ENCODE measurements at places on chromosomes 6 and 20.
A peak's percentile ranks its signal among the peaks of the same experiment; 100 is the strongest.

GRCh38 chr6:40848868-40849514 lies 190.0 kb downstream of the UNC5CL start:
- no peak for DNase-seq

GRCh38 chr6:42239736-42240375 lies 22.2 kb upstream of the MRPS10 start:
- peak; percentile 72 for DNase-seq

- no peak for DNase-seq
Measured at GRCh38 chr6:79373880-79374279, 139.4 kb upstream of the HMGN3 start.

GRCh38 chr6:42434237-42434636 lies 17.5 kb downstream of the TRERF1 start:
- DNase-seq = no peak

DNA sequence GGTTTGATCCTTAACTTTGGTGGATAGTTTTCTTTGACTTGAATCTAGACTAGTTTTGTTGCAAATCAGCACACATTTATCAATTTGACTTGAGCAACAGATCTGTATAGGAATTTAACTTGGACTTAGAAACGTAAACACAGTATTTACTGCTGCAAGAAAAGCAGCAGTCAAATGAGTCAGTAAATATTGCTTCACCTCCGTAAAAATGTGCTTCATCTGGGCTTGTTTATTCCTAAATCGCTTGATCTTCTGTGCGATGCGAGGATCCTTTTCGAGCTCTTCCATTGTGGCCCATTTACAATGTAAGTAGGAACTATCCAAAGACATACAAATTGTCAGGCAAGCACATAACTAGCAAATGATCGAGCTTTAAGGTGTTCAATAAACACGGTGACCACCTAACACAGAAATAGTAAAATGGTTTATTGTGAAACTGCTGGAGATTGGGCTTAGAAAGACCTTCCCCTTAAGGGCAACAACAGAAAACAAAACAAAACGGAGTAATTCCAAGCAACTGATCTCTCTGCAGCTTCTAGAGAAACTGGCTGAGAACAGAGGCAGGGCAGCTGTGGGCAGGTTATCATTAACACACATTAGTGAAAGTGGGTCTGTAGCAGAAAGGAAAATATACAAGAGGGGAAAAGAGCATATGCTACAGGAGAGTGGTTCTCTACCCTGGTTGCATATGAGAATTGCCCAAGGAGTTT lies 120.8 kb downstream of the CHD6 start:
- DNase-seq = no peak

GRCh38 chr6:128500014-128500413 lies 20.4 kb downstream of the PTPRK start:
- no peak for DNase-seq

DNA sequence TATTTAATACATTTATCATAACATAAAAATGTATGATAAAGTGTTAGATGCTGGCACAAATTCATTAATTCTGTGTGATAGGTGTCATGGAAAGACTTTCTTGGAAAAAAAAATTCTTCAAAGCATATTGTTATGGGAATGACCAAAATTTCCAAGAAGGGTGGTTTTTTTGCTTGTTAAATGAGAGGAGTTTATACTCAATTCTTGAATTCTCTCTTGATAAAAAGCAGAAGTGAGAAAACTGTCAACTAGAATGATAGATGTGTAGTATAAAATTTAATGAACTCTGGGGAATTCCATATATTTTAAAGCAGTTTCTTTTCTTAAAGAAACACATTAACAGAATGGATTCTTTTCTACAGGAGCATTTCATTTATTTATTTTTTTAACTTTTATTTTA lies 62.0 kb upstream of the SNAP91 start:
- no peak for DNase-seq

GRCh38 chr20:62780204-62780603 lies 16.1 kb upstream of the MRGBP start:
- DNase-seq = no peak

DNA sequence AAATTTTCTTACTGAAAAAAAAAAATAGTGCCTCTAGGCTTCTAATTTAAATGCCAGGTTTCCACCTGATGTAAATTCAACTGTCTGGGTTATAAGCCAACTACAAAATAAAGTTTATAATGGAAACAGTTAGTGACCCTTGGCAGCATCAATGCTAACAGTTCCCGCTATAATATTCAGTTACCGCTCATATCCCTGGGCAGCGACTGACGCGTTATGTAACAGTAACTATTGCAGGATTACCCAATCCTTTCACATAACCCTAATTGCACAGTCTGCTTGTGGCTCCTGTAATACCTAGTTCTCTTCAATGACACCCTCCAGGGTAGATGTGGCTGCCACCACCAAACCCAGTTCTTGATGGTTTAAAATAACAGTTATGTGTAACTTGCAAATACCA lies 208.6 kb downstream of the MOXD1 start:
- no peak for DNase-seq

GRCh38 chr20:2890742-2891141 lies 17.5 kb downstream of the PTPRA start:
- peak; percentile 60 for DNase-seq

- no peak for DNase-seq
Measured at GRCh38 chr6:69408886-69409285, 387.9 kb downstream of the LMBRD1 start.

- no peak for DNase-seq
Measured at GRCh38 chr20:9269280-9269971, 200.5 kb downstream of the PLCB4 start.

GRCh38 chr6:12957321-12958051 lies 240.9 kb downstream of the PHACTR1 start:
- DNase-seq = peak; percentile 9

DNA sequence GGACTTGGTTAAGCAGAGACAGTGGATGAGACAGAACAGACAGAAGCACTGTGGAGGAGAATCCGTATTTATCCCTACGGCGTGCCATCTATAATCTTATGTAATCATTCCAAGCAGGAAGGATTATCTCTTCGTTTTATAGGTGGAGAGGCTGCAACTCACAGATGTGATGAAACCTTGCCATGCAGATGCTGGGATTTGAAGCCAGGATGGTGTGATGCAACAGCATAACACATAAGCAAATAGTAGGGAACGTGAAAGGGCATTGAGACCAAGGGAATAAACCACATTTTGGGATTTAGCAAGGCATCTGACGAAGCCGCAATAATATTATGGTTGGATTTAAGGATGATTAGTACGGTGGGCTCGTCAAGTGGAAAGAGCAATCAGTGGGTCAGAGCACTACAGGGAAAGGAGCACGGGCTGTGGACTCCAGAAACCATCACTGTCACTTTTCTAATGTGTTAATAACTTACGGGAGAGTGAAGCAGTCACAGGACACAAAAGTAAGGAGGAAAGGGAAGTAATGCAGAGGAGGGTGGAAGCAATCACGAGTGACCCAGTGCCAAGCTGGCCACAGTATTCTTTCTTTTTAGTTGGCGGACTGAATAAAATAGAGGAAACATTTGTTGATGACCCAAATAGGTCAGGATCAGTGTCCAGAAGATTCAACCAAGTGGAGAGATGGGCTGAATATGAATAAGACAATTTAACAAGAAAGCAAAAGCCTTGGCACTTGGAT lies 119.6 kb upstream of the EDN1 start:
- no peak for DNase-seq

- no peak for DNase-seq
Measured at GRCh38 chr20:23240519-23240918, 110.1 kb upstream of the NXT1 start.

DNA sequence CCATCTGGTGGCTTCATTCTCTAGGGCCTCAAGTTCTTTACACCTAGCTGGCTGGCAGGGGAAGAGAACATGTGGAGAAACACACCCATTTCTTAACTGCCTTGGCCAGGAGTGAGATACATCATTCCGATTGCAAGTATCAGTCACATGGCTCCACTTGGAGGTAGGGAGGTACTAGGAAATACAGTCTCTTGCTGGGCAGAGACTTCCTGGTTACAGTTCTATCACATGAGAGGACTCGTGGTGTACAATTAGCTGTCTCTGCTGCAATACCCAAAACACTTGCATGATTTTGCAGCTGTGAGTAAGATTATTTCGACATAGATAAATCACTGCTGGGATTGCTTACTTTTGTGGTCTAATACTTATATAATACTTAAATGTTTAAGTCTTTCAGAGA lies 51.1 kb downstream of the GTF2H5 start:
- DNase-seq = peak; percentile 66

GRCh38 chr20:51930775-51931174 lies 128.5 kb upstream of the SALL4 start:
- peak; percentile 62 for DNase-seq

DNA sequence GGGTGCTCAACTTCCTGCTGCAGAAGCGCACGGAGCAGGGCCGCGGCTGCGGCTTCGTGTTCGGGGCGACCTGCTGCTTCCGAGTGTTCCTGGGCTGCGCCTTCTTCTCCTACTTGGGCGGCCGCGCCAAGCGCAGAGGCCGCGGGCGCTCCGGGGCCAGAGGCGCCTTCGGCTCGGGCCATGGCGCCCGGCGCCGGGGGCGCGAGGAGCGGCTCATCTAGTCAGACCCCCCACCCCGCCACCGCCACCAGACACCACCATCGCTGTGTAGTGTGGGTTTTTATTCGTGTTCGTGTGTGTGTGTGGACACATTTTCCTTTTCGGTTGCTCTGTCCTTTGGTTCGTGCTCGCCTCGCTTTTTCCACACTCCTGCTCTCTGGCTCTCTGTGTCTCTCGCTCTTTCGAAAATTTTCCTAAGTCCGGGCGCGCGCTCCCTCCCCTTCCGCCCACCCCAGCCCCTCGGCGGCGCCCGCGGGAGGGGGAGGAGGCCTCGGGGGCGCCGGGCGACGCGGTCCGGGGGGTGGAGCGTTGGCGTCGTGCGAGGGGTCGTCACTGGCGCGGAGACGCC lies 38.1 kb downstream of the GNAS start:
- DNase-seq = peak; percentile 65

DNA sequence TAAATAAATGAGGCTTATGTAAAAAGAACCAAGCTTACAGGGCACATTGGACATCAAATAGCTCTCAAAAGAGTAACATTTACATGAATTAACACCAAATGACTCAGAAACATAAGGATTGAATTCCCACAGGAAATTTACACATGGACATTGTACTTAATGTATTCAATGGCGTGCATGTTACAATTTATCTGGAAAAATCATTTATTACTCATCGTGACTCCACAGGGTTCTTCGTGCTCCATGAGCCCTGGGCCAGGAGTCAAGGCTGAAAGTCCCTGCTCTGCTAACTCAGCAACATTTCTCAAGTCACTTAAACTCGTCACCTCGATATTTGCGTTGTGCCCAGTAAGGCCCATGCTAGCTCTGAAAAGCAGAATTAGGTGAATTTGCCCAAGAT lies 158.5 kb downstream of the PHACTR1 start:
- DNase-seq = no peak

DNA sequence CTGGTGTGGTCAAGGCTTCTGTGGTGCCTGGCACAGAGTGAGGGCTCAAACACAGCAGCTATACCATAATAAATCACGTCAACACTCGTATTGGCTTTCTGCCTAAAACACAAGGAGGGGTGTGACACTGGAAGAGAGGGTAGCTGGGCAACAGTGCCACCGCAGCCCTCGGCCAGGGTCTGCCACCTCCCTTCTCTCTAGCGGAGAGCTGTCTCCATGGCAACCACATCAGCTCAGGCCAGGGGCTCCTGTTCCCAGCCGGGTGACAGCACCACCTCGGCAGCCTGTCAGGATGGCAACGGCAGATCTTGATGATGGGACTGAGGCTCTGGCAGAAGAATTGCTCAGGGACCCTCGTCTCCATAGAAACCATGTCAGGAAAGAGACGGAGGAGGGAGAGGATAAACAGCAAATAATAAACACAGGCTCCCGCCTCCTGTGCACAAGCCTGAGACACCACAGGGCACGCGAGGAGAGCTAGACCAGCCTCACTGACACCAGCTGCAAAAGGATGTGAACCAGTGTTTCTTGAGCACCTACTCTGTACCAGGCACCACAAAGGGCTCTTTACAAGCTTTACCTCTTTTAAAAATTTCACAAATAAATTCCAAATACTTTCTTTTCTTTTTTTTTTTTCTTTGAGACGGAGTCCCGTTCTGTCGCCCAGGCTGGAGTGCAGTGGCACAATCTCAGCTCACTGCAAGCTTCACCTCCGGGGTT lies 50.4 kb upstream of the TLDC2 start:
- DNase-seq = no peak

- DNase-seq = peak; percentile 76
Measured at GRCh38 chr6:112298816-112299281, 44.5 kb upstream of the LAMA4 start.

DNA sequence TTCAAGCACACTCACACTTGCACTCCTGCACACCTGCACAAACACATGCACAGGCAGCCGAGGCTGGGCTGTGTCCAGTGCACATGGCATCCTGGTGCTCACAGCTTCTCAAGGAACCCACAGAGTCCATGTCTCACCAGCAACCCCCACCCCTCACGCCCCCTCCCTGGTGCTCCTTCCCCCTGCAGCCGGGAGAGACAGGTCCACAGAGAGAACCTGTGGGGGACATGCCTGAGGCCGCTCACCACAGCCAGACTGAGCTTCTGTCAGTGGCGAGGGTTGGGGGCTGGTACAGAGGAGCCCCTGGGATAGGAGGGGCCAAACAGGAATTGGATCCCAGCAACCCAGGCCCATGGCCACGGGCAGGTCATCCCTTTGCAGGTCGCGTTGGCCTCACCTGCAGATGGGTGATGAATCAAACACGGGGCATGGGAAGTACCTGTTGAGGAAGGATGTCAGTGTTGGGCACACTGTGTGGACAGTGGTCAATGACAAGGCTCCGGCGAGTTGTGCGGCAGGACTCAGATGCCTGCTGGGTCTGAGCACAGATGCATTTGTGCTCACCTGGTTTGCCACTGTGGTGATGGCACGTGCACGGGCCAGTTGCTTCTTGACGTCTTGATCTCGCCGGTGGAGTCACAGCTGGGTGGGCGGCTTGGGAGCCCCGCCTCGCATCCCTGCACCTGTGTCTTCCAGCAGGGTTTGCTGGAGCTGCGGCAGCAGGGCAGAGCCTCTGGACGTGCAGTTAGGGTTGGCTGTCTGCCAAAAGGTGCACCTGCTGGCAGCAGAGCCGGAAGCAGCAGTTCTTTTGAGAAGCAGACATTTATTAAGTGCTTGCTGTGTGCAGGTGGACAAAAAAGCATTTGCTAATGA lies 113.0 kb downstream of the ERMARD start:
- no peak for DNase-seq

- no peak for DNase-seq
Measured at GRCh38 chr6:25641940-25642666, 9.9 kb upstream of the SCGN start.
